ENCODE measurements at places on chromosomes 6 and 20. TPM values are rescaled to one million over a fixed set of nuclear protein-coding genes. Genes with fewer than 3 reads are reported as not detected.

VAPB gene
- 72.6 TPM for total RNA-seq

DNA sequence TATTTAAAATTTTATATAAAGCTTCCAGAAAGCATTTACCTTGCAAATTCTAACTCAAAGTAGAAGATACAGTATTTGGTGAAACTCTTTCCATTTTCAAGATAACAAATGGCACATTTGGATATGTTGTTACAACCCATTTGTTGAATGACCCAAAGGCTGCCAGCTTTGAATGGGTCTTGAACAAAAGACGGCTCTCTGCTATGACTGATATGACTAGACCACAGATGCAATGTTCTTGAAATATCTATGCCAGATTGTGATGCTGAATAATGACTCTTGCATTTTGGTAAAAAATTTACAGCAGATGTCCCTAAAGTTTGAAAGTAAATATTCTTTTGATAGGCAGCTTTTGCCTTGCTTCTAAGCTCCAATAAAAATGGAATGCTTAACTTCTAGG, 99.6 kb downstream of the HTR1B start:
- no peak for DNase-seq

- no peak for DNase-seq
Observed at GRCh38 chr6:13453771-13454251, 33.6 kb downstream of the GFOD1 start.

DNA sequence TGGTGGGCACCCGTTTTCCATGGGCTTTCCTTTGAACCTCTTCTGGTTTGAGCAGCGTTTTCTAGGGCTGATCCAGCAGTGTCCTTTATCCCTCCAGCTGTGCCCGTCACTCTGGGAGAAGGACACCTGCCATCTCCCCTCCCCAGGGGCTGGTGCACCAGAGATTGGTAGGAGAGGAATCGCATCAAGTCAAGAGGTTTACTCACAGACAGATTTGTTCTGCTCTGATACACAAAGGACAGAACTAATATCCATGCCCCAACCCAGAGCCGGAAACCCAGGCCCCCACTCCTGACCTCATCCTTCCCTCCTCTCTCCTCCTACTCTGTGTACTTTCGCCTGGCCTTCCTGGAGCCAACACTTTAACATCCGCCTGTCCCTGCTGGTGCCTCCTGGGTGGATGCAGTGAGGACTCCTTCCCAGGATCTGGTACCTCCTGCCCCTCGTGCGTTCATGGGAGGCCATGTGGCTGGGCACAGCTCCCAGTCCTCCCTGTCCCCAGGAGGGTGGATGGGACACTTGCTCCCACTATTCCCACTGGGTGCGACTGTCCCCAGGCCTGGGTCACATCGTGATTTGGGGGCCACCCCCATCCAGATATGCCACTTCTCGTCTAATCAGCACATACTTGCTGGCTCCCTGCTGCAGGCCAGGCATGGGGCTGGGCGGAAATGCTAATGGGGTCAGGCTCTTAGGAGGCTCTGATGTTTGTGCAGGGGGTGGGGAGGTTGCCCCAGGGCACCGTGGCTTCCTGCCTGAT, 286.3 kb downstream of the CDH4 start:
- DNase-seq: no peak

DNA sequence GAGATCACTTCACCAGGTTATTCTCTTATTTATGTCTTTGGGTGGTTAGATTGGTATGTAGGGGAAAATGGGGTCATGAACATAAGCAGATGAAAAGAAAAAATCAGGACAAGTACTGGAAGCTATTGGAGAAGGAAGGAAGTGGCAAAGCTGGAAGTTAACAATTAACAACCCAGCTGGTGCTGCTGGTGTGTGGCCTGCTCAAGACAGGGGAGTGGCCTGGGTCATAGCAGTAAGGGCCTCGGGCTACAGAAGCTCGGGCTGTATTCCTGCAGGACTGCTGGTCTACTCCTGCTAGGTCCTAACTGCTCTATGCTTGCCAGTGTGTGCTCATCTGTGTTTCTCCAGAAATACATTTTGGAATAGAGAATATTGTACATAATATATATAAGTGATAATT, 19.6 kb downstream of the MYLIP start:
- no peak for DNase-seq
